ENCODE measurements at places on chromosomes 2 and 18.
A peak's percentile ranks its signal among the peaks of the same experiment; 100 is the strongest.

DNA sequence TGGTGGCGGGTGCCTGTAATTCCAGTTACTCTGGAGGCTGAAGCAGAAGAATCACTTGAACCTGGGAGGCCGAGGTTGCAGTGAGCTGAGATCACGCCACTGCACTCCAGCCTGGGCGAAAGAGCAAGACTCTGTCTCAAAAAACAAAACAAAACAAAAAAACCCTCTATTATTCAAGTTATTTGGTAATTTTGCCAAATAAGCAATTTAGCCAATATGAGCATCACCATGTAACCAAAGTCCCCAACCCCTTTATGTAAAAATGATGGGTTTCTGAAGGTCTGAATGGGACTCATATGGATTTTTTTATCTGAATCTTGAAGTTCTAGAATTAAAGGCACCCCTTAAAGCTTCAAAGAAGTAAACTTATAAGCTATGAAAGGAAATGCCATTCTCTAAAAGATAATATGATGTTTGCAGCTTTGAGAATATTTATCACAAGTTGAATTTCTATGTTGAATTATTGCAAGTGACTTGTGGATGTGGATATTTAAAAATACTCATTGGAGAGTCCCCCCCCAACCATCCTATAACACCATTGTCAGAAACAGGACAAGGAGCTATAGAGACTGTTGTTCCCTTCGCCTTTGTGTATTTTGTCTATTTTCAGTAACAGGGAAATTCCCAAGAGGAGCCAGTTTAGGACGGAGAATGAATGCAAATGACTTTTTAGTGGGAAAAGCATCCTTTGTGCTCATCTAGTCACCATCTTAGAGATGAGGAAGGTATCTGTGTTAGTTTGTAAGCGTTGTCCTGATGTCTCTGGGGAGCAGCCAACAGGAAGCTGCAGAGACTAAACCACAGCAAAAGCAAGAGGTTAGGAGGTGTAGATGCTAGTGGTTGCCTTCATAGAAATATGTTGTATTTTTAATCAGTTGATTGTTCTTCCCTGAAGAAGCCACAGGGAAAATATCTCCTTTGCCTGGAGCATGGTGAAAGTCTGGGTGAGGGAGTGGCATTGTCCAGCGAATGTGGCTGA is 68.3 kb downstream of the TET3 start:
- DNase-seq, result peak; percentile 84

DNA sequence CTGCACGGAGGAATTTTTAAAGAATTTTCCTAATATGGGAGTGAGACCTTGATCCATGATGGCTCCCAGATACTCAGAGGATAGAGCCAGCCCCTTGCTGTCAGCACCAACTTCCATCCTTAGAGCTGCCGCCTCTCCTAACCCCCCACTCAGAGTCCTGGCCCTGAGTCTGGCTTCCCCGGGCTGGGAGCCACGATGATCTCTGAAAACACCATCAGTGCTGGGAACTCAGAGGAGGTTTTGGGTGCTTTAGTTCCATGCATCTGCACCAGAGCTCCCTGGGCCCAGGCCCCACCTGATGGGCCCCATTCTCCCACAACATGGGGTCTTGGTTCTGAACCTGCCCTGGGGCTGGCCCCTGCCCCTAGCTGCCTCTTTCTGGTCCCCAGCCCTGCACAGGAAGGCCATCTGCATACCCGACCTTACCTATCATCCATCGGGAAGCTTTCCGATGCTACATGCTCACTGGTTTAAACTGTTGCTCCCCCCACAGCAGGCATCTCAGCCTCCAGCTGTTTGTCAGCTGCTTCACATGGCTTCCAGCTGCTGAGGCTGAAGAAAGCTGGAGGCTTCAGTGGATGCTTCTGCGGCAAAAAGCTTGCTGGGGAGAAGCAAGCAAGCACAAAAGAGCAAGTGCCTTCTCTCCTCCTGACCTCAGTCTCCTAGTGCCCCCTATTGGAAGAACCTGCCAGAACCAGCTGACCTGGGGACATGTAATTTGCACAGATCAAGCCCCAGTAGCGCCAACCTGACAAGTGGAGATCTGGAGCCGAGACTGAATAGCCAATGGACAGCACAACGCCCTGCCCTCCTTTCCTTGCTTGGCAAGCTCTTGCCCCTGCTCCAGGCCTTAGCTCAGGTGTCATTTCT is 24.2 kb upstream of the RHOB start:
- DNase-seq, result no peak

- DNase-seq, result peak; percentile 61
Observed at GRCh38 chr2:8761529-8762164, 75.8 kb downstream of the KIDINS220 start.

DNA sequence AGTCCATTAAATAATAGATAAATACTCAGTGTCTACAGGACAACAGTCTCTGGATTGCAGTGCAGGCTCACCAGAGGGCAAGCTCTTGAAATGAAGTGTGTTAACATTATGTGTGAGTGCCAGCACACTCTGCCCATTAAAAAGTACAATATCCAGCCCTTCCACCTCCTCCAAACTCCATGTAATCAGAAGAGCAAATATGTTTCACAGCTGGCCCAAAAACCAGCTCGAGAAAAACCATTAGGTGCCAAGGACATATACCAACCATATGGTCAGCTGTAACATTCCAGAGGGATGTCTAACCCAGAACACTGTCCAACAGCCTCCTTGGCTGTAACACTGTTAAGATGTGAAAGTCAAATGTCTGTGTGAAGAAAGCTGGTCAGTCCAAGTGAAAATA is 112.2 kb downstream of the ZNF385B start:
- no peak for DNase-seq

DNA sequence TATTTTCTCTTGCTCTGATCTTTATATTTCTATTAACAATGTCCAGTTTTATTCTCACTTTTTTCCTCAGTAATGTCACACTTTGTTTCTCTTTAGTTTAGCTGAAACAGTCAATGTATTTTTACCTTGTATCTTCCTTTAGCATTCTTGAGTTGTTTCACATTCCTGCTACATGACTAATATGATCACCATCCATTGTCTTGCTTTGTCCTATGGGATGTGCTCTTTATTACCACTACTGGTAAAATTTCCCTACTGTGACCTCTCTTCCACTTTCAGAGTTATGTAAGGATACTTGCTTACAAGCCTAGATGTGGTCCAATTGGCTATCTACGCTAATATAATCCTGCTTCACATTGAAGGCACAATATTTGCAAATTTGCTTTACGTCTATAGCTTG is 457.9 kb downstream of the PIK3C3 start:
- DNase-seq, result no peak

- no peak for DNase-seq
Observed at GRCh38 chr2:112474844-112475486, 7.0 kb upstream of the TTL start.

- no peak for DNase-seq
Observed at GRCh38 chr2:61811821-61812220, 42.0 kb downstream of the FAM161A start.

- no peak for DNase-seq
Observed at GRCh38 chr2:222420508-222420907, 3.8 kb upstream of the SGPP2 start.

GRCh38 chr18:43130716-43131260 is 15.3 kb upstream of the RIT2 start:
- no peak for DNase-seq

- DNase-seq, result no peak
Observed at GRCh38 chr2:135590619-135591260, 59.5 kb downstream of the R3HDM1 start.

GRCh38 chr2:233598952-233599351 is 18.5 kb upstream of the UGT1A8 start:
- DNase-seq, result no peak

DNA sequence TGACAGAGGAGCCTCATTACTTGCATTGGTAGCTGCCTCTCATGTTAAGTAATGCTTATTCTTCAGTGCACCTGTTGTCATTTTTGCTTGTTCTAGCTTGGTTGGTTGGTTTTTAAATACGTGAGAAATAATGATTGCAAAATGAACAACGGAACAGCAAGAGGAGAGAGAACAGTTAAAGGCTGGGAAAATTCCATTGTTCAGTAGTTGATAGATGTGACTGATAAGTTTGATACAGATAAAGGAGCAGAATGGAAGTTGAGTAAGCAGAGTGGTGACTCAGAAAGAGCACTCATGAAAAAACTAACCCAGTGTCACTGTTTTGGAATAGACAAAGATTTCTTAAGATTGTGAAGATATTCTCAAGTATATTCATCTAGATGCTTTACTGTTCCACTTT is 50.5 kb downstream of the MTA3 start:
- no peak for DNase-seq

DNA sequence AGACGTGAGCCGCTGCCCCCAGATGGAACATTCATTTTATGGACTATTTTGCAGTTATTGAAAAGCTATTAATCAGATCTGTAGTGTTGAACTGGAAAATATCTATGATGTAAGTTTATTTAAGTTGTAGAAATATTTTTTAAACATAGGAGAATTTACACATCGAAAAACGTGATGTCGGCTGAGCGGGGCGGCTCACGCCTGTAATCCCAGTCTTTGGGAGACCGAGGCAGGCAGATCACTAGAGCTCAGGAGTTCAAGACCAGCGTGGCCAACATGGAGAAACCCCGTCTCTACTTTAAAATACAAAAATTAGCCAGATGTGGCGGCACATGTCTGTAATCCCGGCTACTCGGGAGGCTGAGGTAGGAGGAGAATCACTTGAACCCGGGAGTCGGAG is 2.0 kb upstream of the TIA1 start:
- no peak for DNase-seq

GRCh38 chr2:118356051-118356450 is 267.8 kb downstream of the INSIG2 start:
- no peak for DNase-seq

DNA sequence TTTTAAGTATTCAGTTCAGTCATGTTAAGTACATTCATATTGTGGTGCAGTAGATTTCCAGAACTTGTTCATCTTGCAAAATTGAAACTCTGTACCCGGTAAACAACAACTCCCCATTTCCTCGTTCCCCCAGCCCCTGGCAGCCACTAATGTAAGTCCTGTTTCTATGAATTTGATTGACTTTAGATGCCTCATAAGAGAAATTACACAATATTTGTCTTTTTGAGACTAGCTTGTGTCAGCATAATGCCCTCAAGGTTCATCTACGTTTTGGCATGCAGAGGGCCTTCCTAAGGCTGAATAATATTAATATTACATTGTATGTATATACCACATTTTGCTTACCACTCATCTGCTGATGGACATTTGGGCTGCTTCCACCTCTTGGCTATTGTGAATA is 30.9 kb downstream of the METTL21A start:
- no peak for DNase-seq
